Glomerular endothelial cell (primary cell): ENCODE measurements at places on chromosomes 1 and 21.

- peak; percentile 29 for DNase-seq
Observed at GRCh38 chr1:41268154-41268770, 26.2 kb upstream of the SCMH1 start.

DNA sequence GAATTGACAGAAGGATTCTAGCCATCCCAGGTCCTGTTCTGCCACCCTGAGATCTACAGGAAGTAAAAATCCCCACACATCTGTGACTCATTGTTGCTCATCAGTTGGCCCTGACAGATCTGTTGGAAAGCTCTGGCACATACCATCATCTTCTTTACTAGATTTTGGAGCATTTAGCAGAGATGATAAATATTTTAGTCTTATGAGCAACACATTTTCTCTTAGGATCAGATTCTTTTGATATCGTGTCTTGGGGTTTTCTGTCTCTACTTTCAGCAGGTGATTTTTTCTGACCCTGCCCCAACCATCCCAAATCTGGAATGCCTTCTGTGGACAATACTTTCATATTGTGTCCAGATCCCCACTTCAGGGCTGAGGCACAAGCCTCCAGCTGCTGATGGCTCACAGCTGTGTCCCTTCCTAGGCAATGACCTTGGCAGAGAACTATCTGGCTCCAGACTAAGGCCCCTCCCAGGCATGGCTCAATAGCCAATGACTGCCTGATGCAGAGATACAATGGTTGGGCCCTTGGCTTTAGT lies 102.8 kb downstream of the GDAP2 start:
- no peak for DNase-seq

GRCh38 chr1:9860887-9861286 lies 37.1 kb upstream of the CLSTN1 start:
- DNase-seq, result no peak

- no peak for DNase-seq
Observed at GRCh38 chr1:15323351-15323988, 76.4 kb downstream of the FHAD1 start.

- DNase-seq, result no peak
Observed at GRCh38 chr1:36359911-36360550, 25.7 kb downstream of the STK40 start.

GRCh38 chr21:44049606-44050005 lies 37.5 kb downstream of the TRAPPC10 start:
- DNase-seq, result no peak

DNA sequence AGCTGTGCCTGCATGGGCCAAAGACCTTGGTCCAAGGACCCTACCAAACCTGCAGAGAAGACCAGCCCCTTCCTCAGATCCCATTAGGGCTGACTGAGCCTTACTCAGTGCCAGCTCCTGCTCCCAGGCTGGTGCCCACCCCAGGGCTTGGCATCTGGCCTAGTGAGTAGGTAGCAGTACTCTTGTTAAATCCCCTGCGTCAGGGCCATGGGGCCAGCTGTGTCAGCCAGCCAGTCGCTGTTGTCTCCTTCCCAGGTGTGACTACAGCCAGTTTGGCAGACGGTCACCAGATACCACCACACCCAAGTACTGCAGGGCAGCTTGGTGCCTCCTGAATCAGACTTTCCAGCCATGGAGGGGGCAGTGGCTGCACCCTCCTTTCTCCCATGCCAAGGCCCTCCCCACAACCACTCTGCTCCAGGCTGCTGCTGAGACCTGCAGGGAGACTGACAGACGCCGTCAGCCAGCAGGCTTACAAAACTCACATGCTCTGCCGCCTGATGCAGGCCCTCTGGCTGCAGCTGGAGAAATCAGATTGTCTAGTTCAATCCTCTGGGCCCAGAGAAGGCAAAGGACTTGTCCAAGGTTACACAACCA lies 3.0 kb downstream of the TENT5B start:
- DNase-seq, result no peak

DNA sequence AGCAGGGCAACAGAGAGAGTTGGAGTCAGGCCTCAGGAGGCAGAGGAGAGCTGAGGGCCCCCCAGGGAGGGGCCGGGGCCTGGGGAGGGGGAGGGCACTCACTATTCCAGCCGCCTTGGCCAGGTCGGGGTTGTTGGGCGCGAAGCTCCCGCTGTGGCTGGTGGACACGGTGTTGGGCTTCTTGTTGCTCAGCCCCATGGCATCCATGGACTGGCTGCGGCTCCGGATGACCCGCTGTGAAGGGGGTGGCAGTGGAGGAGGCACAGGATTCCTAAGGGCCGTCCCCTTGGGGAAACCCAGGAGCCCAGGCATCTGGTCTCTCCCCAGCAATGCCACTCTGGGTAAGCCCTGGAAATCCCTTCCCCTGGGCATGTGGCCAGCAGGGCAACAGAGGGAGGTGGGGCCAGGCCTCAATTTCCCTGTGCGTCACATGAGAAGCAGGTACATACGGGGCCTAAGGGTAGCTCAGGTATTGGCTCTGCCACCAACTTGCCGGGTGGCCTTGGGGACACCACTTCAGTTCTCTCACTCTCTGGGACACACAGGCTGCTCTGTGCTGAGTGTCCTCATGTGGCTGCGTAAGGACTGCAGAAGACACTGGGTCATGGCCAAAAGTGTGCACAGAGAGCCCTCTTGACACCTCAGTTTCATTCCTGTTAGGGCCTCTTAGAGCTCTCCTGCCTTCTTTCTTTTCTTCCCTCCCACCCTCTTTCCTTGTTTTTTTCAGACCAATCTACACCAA lies 63.0 kb downstream of the RAP1GAP start:
- DNase-seq, result no peak
